ENCODE measurements at places on chromosomes 16 and 17.

DNA sequence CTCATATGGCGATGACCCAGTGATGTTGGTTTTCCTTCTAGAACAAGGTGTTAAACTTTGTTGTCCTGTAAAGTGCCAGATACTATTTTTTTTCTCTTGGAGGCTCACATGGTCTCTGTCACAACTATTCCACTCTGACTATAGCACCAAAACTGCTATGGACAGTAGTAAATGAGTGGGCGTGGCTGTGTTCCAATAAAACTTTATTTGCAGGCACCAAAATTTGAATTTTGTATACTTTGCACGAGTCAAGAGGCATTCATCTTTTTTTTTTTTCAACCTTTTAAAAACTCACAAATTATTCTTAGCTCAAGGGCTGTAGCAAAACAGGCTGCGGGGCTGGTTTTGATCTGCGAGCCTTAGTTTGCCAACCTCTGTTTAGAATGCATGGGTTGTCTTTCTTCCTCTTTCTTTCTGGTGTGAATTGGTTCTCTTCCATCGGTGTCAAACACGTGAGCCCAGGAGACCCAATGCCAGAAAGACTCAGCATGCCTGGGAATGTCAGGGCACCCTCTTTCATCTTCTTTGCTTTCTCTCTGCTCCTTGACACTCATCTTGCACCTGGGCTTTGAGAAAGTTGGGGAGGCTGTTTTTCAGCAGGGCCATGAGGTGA is 2.1 kb downstream of the SYT17 start:
- DNase-seq, result no peak

GRCh38 chr16:67277999-67278772 is 1.1 kb upstream of the PLEKHG4 start:
- DNase-seq, result no peak

GRCh38 chr17:4604111-4604644 is 19.8 kb downstream of the SMTNL2 start:
- DNase-seq, result peak; percentile 6

DNA sequence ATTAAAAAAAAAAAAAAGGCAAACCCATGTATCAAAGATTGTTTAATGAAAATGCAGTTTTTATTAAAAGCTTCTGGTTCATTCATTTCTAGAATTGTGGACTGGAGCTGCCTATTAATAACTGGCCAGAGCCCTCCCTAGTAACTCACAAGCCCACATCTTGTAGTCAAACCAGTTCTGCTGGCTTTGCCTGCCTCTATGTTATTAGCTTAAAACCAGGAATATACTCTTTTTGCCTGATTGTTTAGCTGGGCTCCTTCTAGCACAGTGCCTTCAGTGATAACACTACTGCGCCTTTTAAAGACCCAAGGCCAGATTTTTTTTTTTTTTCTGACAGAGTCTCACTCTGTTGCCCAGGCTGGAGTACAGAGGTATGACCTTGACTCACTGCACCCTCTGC is 26.0 kb downstream of the TAC4 start:
- peak; percentile 71 for DNase-seq

GRCh38 chr16:3597226-3597625 is 14.2 kb downstream of the SLX4 start:
- DNase-seq, result no peak

- DNase-seq, result no peak
Measured at GRCh38 chr17:27486741-27487140, 30.5 kb downstream of the KSR1 start.

DNA sequence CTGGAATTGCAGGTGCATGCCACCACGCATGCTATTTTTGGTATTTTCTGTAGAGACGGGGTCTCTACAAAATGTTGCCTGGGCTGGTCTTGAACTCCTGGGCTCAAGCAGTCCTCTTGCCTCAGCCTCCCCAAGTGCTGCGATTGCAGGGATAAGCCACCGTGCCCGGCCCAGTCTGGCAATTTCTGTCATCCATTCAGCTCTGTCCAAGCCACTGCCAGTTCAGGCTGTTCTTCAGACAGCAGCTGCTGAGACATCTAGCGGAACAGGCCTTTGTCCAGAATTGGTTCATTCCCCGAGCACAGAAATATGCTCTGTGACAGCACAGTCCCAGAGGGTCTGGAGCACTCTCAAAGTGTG is 5.4 kb downstream of the SLC47A1 start:
- no peak for DNase-seq

DNA sequence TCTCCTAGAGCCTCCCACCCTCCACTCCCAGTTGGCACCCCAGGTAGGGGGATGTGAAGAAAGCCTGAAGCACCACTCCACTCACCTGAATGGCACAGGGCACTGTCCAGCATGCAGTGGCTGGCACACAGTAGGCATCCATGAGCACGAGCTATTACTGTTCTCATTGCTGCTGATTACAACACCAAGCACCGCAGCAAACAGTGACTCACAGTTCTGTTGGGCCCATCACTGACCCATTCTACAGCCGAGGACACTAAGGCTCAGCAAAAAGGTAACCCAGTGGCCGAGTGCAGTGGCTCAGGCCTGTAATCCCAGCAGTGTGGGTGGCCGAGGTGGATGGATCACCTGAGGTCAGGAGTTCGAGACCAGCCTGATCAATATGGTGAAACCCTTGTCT is 2.7 kb downstream of the ZSCAN10 start:
- no peak for DNase-seq

DNA sequence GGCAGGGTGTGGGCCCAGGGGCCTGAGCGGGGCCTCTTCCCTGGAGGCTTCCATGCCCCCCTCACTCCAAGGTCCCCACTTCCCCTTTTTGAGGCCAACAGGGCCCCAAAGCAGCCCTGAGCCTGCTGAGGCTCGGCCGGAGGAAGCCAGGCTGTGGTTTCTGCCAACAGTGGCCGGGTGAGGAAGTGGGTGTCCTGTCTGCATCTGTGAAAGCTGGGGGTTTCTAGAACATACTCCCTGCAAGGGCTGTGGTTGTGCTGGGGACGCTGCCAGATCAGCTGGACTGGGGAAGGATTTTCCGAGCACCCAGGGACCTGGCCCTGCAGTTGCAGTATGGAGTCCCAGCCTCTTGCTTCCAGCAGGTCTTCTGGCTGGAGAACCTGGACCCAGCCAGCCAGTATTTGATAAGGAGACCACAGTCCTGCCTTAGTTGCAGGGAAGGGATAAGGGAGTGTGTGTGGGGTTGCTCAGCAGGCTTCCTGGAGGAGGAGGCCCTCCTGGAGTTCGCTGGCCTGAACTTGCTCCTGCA is 15.7 kb downstream of the ADCY7 start:
- DNase-seq, result no peak

DNA sequence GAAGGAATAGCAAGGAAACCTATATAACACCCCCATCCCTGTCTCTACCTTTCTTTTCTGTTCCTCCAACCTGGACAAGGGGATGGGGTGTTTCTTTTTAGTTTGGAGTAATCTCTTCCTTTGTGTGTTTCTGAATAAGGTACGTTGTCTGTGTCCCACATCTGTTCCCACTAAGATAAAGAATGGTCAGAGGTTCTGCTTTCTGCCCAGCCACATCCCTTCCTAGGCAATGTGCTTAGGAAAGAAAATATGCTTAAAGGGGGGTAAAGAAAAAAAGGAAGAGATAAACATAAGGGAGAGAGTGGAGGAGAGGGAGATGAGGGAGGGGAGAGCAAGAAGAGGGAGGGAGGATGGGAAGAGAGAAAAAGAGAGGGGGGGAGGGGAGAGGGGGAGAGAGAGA is 35.1 kb downstream of the SLC6A2 start:
- no peak for DNase-seq

- DNase-seq, result no peak
Measured at GRCh38 chr16:76800196-76800595, 390.8 kb upstream of the MON1B start.

GRCh38 chr16:83200005-83200779 is 573.4 kb downstream of the CDH13 start:
- no peak for DNase-seq

GRCh38 chr16:66932076-66932475 is 2.1 kb downstream of the CIAO2B start:
- no peak for DNase-seq

- no peak for DNase-seq
Measured at GRCh38 chr16:54316095-54316889, 29.7 kb upstream of the IRX3 start.

- DNase-seq, result no peak
Measured at GRCh38 chr17:79747508-79748294, 17.0 kb downstream of the ENPP7 start.

DNA sequence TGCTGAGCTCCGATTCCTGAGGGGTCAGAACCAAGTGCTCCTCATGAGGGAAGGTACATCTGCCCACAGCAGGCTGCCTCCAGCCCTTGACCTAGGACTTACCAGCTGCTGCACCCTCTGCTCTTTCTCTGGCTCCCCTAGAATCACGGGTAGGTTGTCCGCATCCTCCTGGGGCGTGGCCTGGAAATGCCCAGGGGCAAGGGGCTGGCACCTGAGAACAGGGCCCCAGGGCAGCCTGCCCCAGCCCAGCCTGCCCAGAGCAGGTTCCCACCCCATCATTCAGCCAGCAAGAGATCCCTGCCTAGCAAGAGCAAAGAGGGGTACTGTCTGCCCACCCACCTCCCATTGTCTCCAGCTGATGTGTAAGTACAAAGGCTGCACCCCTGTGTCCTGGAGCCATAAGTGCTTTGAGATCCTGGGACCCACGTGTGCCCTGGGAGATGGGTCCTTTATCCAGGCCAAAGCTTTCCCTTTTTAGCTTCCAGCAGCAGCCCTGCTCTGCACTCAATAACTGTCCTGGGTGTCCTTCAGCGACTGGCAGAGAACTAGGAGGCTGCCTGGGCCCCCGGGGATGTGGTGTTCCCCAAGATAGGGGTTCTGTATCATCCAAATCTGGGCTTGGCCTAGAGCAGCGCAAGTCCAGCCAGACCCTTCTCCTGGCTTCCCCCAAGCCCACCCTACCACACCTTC is 5.1 kb downstream of the TSPOAP1 start:
- DNase-seq, result no peak

DNA sequence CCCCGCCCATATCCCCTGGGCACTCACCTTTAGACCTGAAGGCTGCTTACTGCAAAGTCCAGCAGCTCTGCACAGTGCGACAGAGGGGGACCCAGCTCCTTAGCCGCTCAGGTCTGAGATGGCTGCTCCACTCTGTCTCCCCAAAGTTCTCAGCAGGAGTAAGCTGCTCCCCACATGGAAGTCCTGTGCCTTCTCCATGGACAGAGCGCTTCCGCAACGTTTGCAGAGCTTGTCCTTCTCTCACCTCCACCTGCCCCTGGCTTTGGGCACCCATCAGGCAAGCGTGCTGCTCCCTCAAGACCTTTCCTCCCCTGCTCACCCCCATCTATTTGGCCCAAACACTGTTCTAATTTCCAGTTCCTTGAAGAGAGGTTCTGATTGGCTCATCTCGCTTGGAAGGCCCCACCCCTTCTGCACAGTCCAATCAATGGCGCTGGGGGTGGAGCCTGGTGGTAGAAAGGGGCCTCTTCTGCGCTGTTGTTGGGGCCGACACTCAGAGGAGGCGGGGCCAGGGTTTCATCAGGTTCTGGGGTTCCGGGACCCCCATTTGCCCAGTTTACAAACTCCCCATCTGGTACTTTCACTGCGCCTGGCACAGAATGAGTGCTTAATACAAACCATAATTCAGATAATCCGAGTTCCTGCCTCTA is 137.2 kb downstream of the CYLD start:
- no peak for DNase-seq

- DNase-seq, result no peak
Measured at GRCh38 chr16:56684926-56685590, 2.8 kb downstream of the MT1X start.

DNA sequence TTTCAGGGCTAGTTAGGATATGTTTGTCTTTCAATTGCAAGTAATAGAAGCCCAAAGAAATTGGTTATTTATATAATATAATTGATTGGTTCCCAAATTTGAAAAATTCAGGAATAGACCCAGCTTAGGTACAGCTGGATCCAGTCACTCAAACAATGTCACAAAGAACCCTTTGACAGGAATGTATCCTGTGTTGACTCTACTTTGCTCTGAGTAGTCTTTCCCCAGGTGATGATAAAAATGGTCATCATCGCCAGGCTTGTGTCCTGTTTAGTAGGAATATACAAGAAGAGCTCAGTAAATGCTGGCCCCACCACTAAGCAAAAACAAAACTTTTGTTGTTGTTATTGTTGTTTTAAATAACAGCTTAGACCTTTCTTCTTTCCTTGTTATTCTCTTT is 35.0 kb downstream of the MAPT start:
- DNase-seq, result no peak

DNA sequence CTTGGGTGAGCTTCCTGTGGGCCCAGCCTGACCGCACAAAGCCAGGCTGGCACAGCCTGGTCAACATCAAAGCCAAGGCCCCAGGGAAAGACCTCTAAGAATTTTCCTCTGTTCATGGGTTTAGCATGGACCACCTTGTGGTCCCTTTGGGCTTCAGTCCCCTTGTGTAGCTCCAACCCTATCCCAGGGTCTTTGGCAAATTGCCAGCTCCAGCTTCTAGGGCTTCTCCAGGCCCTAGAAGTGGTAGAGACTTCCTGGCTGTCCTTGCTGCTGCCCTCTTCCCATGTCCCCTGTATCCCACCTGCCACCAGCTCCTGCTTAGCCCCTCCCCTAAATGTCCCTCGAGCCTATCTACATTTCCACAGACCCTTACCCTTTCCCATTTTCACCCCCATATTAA is 9.7 kb upstream of the ITGA3 start:
- DNase-seq, result no peak

- no peak for DNase-seq
Measured at GRCh38 chr16:85908889-85909589, 10.1 kb downstream of the IRF8 start.

GRCh38 chr17:21463779-21464407 is 87.7 kb downstream of the KCNJ12 start:
- no peak for DNase-seq

GRCh38 chr16:57612494-57612893 is 15.9 kb upstream of the ADGRG1 start:
- DNase-seq, result no peak

DNA sequence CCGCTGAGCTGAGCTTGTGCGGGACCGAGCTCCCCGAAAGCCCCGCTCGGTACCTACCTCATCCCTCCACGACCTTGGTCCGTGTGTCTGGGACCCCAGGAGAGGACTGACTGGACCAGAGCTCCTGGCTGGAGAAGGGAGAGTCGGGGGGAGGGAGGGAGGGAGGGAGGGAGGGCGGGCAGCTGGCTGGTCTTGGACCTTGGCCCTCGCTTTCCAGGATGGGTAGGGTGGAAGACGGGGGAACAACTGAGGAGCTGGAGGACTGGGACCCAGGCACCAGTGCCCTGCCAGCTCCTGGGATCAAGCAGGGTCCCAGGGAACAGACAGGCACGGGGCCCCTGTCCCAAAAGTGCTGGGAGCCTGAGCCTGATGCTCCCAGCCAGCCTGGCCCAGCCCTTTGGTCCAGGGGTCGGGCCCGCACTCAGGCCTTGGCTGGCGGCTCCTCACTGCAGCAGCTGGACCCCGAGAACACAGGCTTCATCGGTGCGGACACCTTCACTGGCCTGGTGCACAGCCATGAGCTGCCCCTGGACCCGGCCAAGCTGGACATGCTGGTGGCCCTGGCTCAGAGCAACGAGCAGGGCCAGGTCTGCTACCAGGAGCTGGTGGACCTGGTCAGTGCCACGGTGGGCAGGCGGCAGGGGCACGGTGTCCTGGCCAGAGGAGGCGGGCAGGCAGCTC is 553 bp downstream of the RHBDL1 start:
- DNase-seq, result no peak
